Stimulated activated CD4-positive, alpha-beta T cell treated with anti-CD3 and anti-CD28 coated beads, TNF-alpha, amount 100 ng/mL, for 1 hour (primary cell): ENCODE measurements at places on chromosomes 2 and 18.

GRCh38 chr18:42306594-42306980 is 351.6 kb downstream of the PIK3C3 start:
- DNase-seq, result no peak

DNA sequence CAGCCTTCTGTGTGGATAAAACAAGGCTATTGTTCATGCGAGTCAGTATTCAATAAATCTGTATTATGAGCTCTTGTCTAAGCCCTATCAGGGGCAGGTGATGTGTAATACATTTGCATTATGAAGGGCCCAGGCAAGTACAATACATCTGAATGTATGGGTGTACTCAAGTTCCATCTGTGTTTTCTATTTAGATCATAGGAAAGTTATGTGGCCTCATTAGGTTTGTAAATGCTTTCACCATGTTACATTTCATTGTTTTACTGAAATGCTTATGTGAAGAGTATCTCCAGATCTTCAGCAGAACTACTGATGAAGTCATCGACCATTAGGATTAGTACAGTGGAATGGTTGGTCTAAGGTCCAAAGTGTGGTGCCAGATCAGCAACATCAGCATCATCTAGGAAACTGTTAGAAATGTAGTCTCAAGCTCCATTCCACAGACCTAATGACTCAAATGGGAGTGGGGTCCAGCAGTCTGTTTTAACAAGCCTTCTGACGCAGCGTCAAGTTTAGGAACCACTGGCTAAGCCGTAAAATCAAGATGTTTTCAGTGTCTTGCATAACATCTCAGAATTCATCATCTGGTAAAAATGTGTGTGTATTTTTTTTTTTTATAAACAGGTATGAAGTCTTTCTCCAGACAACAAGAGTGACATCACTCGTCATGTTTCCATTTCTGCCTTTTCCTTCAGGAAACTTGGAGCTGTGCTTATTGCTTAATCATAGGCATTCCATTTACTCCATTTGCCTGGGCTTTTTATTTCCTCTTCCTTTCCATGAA is 80.5 kb downstream of the LYPD6 start:
- DNase-seq, result no peak

DNA sequence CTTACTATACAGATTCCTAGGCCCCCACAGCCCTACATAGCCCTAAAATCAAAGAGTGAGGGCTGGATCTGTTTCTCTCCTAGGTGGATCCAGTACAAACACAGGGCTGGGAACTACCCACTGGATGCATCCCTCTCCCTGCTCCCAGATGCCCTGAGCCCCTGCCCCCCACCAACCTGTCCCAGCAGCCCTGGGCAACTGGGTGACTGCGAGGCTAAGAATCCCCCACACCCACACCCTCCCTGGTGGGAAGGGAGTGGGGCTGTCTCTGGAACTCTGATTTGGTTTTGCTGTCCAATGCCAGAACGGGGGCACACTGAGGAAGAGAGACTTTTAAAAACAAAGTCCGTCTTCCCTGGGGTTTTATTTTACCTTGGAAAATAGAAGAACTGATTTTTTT is 113.1 kb downstream of the SMAD7 start:
- no peak for DNase-seq

DNA sequence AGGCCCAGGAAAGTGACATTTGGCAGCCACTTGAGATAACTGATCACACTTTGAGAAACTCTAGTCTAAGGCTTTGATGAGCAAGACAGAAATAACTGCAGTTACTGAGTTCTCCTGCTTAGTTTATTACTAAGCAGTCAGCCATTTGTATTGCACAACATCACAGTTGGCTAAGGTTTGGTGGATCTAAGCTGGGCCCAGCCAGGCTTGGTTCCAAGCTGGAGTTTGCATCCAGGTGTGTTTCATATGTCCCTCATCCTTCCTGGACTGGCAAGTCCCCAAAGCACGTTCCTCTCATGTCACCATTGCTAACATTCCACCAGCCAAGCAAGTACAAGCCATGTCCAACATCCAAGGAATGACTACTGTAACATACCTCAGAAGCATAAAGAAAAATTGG is 71.3 kb upstream of the ZNF532 start:
- no peak for DNase-seq

GRCh38 chr18:77223653-77224052 is 26.0 kb upstream of the GALR1 start:
- DNase-seq, result no peak

DNA sequence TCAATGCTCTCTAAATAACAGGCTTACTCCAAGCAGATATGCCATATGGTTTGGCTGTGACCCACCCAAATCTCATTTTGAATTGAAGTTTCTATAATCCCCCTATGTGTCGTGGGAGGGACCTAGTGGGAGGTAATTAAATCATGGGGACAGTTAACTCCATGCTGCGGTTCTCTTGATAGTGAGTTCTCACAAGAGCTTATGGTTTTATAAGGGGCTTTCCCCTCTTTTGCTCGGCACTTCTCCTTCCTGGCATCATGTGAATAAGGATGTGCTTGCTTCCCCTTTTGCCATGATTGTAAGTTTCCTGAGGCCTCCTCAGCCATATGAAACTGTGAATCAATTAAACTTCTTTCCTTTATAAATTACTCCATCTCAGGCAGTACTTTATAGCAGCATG is 302.7 kb upstream of the ZC3H15 start:
- no peak for DNase-seq

- no peak for DNase-seq
Observed at GRCh38 chr2:231751042-231751815, 29.9 kb downstream of the PDE6D start.

DNA sequence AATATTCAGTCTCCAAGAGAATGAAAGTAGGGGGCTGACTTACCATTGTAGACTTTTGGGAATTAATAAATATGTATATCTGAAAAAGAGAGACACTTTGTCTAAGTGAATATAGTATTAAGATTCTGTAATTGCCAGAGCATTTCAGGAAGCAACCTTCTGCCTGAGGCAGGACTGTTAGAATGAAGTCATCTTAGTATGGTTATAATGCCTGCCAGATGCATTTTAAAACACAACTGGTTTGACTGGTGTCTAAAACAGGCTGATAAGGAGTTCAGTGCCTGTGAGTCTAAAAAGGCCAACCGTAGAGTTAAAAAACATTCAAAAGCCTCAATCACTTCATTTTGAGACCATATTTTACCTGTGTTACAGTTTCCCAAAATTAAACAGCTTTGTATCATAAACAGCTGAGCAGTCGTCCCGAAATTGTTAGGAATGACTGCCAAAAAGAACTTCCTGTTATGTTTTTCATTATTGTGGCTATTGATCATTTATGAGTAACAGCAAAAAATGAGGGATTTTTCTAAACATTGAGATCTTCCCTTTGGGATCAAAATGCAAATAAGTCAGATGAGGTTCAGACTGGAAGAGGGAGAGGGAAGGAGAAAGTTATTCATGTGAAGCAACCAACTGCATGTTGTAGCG is 443.9 kb downstream of the PID1 start:
- DNase-seq, result no peak

GRCh38 chr2:177322801-177323261 is 58.3 kb upstream of the NFE2L2 start:
- no peak for DNase-seq

GRCh38 chr18:7626922-7627440 is 59.9 kb downstream of the PTPRM start:
- DNase-seq, result no peak

- DNase-seq, result no peak
Observed at GRCh38 chr18:47615043-47615442, 315.4 kb downstream of the SMAD2 start.

- no peak for DNase-seq
Observed at GRCh38 chr18:2186967-2187366, 384.3 kb downstream of the METTL4 start.

DNA sequence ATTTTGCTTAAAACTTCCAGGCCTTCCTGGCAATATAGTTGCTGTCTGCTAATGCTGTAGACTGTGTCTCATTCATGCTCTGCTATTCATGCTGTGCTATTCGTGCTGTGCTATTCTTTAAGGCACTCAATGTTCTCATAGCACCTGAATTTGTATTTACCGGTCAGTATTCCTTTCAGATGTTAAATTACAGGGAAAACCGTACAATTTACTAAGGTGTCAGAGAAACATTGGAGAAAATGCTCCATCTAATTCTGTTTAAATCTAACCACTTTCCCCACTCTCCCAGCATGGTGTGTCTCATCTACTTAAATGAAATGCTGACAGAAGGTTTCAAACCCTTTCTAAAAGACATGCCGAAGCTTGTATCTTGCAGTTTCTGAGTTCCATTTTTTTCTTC is 25.0 kb downstream of the FAM171B start:
- DNase-seq, result no peak

- no peak for DNase-seq
Observed at GRCh38 chr2:10903861-10904210, 7.9 kb upstream of the KCNF1 start.

GRCh38 chr2:145961846-145962245 is 1441.9 kb upstream of the ZEB2 start:
- no peak for DNase-seq

DNA sequence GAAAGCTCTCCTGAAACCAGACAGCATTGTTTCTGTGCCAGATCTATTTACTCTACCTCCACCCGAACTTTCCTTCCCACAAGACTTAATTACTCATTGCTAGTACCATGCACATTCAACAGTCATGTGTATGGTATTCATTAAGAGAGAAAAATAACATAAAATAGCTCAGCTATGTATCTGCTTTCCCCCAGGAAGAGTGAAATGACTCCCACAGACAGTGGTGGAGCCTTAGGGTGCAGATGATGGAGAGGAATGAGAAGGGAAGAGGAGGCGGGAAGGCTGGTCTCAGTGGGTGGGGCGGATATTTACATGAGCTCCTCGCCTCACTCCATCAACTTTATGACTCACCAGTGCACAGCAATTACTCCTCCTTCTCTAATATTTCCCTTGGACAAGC is 724.5 kb downstream of the EPHA4 start:
- no peak for DNase-seq

DNA sequence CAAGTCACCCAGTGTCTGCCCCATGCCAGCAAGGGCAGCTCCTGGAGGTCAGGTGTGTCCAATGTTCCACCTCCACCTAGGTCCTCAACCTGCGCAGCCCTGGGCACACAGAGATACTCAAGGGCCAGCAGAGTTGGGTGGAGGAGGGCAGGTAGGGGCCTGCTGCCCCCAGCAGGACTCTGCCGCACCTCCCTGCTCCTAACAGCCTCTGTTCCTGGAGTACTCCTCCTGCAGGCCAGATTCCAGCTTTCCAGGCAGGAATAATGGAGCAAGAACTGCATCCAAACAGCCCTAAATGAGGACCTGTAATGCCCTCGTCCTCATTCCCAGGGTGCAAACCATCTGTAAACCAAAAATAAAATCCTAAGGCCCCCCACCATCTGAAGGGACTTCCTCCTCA is 44.4 kb upstream of the ACAA2 start:
- DNase-seq, result no peak

GRCh38 chr2:60741576-60741975 is 14.5 kb upstream of the PAPOLG start:
- no peak for DNase-seq

DNA sequence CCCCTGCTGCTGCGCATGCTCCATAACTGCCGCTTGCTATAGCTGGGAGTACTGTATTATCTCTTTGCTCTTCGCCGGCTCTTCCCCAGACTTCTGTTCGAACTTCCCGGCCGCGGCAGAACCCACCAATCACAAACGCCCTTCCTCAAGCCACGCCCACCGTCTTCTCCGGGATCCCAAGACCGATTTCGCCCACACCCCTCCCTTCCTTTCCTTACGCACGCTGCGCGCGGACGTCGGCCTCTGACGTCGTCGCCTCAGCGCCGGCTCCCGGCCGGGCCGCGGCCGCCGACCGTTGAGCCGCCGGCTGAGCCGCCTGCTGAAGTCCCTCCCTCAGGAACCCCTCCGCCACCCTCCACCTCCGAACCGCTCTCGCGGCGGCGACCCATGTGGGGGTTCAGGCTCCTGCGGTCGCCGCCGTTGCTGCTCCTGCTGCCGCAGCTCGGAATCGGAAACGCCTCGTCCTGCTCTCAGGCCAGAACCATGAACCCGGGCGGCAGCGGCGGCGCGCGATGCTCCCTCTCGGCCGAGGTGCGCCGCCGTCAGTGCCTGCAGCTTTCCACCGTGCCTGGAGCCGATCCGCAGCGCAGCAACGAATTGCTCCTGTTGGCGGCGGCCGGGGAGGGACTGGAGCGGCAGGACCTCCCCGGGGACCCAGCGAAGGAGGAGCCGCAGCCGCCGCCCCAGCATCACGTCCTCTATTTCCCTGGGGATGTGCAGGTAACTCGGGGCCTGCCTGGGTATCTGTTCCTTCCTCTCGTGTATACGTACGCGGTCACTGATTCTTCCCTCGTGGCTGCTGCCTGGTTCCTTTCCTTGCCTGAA is at the start of gene C2orf69:
C2orf69 (plus strand) TSS at position 242 of the 825 bp plus-strand sequence; CDS start at position 388, 146 bp downstream.
- DNase-seq, result peak; percentile 82

- DNase-seq, result no peak
Observed at GRCh38 chr2:129117434-129117833, 798.8 kb upstream of the HS6ST1 start.

DNA sequence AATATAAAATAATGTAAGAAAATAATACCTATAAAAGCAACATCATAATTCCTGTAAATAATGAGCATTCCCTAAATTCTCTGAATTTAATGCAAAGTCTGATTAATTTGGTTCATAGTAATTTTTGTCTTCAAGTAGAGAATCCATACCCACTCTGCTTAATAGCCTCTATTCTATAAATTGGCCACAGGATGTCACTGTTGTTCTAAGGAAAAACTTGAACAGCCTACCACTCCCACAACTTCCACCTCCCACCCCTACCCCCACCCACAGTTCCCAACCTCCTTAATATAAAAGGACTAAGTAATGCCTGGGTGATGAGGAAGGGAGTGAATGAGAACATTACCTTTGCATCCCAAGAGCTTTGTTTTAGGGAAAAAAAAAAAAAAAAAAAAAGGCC is 27.2 kb upstream of the BBS5 start:
- no peak for DNase-seq

- DNase-seq, result no peak
Observed at GRCh38 chr2:190069936-190070696, 7.6 kb upstream of the MSTN start.

GRCh38 chr2:70049255-70049654 is 38.0 kb upstream of the PCBP1 start:
- no peak for DNase-seq

DNA sequence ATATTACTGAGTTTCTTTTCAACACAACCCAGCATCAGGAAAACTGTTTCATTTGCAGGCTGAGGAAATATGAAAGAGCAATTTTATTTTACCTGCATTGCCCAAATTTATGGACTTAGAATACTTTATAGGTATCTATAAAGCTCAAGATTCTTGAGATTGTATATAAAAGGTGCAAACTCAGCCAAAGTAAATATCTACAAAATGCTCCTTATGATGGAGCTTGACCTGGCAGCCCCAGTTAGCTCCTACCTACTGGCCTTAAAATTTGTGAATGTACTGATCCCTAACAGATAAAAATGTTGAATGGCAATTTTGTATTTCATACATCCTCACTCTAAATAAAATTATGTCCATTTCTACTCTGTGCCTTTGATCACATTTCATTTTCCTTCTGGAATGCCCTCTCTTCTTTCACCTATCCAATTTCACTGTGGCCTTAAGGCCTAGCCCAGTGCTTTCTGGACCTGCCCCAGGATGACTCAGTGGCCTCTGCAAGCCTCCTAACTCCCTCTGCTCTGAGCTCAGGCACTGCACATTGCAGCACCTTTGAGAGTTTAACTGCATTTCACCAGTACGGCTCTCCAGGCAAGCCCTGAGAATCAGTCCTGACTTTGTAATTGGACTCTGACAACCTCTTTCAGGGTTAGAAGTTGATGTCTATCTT is 125.9 kb downstream of the ANTXR1 start:
- DNase-seq, result no peak
